ENCODE measurements at places on chromosomes 2 and 18.

DNA sequence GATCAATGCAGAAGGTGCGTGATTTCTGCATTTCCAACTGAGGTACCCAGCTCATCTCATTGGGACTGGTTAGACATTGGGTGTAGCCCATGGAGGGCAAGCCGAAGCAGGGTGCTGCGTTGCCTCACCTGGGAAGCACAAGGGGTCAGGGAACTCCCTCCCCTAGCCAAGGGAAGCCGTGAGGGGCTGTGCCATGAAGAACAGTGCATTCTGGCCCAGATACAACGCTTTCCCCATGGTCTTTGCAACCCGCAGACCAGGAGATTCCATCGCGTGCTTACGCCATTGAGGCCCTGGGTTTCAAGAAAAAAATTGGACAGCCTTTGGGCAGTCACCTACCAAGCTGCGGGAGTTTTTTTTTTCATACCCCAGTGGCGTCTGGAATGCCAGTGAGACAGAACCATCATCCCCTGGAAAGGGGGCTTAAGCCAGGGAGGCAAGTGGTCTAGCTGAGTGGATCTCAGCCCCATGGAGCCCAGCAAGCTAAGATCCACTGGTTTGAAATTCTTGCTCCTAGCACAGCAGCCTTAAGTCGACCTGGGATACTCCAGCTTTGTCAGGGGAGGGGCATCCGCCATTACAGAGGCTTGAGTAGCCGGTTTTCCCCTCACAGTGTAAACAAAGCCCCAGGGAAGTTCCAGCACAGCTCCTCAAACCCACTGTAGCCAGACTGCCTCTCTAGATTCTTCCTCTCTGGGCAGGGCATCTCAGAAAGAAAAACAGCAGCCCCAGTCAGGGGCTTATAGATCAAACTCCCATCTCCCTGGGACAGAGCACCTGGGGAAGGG, 21.7 kb downstream of the TFPI start:
- no peak for DNase-seq

- peak; percentile 77 for DNase-seq
Observed at GRCh38 chr2:63590626-63591408, 2.1 kb downstream of the MDH1 start.

DNA sequence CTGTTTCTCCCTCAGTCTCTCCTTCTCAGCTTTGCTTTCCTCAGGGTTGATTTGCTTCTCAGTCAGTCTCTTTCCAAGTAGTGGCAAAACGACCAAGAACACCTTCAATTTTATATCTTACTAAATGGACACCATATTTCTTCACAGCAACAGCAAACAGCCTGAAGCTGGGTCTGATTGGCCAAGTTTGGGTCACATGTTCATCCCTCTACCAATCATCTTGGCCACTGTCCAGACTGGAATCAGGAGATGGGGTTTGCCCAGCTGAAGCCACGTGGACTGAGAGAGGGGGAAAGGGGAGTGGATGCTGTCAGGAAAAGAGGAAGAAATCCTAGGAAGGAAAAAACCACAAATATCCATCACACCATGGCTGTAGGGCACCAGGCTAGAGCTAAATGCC, 42.0 kb upstream of the ACMSD start:
- no peak for DNase-seq

DNA sequence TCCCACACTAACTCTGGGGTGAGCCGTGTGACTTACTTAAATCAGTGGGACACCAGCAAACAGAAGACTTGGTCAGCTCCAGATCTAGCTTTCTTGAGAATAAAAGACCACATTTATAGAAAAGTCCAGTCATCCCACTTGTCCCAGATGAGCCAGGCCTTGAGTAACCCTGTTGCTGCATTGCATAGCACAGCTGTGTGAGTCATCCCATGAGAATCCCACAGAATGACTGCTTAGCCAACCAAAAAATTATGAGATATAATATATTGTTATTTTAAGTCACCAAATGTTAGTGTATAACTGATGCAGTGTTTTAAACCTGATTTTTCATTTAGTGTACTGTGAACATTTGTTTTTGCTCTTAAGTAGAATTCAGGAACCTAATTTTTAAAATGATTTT, 94.2 kb upstream of the FSHR start:
- DNase-seq: peak; percentile 4

DNA sequence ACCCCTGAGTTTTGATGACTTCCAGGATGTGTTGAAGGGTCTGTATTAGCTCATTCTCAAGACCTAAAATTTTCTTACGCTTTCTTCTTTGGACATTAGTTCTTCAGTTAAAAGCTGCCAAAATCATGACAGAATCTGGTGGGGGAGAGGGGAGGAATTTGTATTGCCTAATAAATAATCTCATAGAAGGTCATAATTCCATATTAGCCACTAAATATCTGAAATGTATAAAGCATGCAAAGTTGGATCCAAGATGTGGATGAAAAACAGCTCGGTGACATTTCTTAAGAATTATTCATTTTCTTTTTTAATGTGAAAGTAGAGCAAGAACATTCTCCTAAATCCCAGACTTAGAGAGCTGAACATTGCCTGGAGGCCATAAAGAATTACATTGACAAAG, 120.1 kb downstream of the MMADHC start:
- DNase-seq: no peak

DNA sequence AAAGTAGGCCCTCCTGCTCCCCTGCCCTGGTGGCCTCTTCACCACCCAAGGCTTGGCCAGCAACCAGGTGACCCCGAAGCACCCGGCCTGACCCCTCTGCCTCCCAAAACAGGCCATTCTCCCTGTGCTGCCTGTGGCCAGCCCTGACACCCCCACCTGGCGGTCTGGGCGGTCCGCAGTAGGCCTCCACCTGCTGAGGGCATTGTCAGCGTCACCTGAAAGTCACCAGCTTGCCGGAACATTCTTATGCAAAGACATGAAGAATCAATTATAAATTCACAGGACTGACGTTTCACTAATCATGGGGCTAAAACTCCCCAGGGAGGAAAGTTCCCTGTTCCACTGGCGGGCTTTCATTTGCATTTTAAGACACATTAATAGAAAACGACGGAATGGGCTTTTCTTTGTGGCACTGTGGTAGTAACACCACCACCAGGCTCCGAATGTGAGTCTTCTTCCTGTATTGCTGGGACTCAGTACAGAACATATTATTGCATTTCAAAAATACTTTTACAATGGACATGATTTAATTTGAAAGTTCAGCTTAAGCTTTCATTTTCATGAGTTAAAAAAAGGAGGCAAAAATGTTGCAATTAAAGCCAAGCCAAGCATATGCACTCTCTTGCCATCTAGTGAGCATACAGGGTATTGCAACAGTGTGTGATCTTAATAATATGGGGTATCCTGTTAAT, 57.4 kb downstream of the ADI1 start:
- DNase-seq: peak; percentile 79

DNA sequence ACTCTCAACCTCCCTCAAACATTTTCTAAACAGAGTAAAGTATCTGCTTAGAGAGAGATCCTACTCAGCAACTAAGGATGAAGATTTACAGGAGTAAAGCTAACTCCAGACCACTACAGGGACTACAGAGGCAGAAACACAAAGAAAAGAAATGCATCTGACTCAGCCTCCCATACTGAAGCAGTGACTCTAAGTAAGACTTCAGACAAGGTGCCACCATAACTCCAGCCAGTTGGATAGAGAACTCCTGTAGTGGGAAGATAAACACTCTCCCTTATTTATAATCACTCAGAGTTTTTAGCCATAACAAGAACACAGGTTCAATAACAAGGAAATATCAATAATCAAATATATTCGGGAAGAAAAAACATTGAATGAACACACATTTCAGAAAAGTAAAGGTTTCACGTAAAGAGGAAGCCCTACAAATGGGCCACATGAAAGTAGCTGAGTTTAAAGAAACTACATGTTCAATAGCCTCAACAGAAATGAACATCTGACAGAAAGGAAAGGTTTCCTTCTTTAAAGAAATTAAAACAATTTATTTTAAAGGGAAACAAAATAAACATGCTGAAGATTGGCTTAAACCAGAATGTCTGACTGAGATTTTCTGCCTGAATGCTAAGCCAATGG, 519.9 kb downstream of the KCNJ3 start:
- DNase-seq: no peak

- DNase-seq: no peak
Observed at GRCh38 chr2:202051499-202052161, 18.0 kb downstream of the FZD7 start.

- DNase-seq: no peak
Observed at GRCh38 chr2:124610866-124611265, 585.8 kb downstream of the CNTNAP5 start.

Data from OCI-M1 (cell line).